ENCODE measurements at places on chromosomes 1 and 21. TPM values are rescaled to one million over a fixed set of nuclear protein-coding genes. Genes with fewer than 3 reads are reported as not detected.
A peak's percentile ranks its signal among the peaks of the same experiment; 100 is the strongest.

The EFNA3 gene
- 9.6 TPM for total RNA-seq

The CELA2A gene
- total RNA-seq, result not detected

The LRRC8B gene
- 14.5 TPM for total RNA-seq

The HYI gene
- total RNA-seq, result 47.8 TPM

The REN gene
- not detected for total RNA-seq

DNA sequence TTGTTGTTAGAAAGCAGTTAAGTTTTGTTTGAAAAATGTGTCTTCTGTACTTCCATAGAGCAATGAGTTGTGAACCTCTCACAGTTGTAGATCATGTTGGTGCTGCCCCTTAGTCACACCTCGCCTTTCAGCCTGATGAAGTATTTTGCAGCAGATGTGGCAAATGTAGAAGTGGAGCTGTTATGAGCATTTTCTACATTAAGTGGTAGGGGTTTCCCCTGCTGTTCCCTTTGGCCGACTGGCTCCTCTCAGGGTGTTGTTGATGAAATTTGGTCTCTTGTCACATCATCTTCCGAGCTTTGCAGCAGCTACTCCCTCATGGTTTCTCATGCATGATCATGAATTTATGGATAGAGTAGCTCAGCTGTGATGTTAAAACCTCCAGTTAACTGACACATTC, 33.6 kb upstream of the DENND1B start:
- DNase-seq, result no peak

DNA sequence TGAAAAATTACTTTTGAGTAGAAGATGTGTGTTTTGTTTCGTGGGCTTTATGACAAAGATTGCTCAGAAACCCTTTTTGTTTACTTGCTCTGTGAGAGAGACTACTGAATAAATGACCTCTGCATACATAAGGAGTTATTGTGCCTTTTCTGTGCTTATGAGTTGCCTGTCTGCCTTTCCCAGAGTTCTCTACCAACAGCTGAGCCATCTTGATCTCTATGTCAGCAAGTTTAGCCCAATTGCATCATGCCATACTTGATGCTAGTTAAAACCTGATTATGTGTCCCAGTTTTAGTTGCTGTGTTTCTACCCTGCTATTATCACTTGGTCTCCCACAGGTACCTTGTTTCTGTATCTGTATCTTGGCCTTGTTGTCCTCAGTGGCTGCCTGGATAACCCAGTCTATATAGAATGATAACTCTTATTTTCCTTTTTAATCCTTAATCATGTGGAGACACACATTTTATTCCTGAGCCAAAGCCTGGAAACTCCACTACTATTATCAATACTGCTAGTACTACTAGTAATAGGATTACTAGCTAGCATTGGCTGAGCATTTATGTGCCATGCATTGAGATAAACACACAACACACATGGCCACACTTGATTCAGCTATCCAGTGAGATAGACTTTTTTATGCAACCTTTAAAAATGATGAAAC, 28.7 kb upstream of the GNG12 start:
- DNase-seq, result no peak

GRCh38 chr1:231419738-231420298, 2.3 kb downstream of the EGLN1 start:
- no peak for DNase-seq

- no peak for DNase-seq
Measured at GRCh38 chr21:44443291-44443890, 11.9 kb upstream of the LRRC3 start.

DNA sequence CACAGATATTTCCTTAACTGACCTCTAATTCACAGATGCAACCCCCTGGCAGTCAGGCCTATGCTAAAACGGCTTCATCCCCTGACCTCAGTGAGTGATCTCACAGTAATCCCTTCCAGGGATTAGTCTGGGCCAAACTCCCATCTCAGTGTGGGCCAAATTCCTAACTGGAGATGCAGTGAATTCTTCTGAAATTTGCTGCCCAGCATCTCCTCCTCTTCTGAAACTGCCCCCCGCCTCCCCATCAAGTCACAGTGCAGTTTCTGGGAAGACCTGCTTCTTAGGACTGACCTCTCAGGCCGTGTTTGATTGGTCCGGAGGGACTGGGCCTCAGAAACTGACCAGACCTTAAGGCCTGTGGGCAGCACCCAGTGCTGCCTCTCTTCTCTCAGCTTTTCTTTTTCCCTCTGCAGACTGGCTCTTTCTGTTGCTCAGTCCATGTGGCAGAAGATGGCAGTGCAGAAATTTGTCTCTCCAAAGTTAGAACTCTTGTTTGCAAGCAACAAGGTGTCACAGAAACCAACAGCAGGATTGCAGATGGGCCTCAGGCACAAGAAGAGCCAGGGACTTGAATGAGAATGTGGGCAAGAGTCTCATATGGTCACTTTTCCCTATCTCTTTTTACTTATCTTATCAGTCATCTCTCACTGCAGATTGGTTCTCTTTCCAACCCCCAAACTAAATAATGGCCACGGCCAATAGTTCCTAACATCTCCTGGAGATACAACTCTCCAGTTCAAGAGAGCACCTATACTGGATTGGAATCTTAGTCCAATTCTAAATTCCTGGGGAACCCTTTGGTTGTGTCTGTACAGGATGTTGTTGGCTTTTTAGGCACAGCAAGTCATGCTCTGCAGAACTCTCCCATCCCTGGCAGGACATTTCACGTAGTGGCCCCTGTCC, 95.5 kb upstream of the RALGPS2 start:
- no peak for DNase-seq

DNA sequence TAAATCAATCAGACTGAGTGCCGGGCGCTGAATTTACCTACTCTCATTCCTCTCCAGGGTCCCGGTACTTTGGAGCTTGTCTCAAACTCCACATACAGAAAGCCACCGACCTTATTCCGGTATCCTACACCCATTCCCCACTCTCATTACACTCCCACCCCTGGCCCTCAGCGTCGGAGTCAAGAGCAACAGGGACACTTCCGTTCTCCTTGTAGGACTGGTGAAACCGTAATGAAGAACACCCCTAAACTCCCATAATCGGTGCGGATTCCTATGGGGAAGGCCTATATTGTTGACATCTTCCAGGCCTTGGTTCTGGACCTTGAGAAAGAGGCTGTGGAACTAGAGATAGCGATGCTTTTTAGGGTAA, 798 bp downstream of the ZBED6 start:
- DNase-seq, result peak; percentile 25

- no peak for DNase-seq
Measured at GRCh38 chr1:26189331-26189730, 1.1 kb upstream of the CATSPER4 start.

GRCh38 chr1:51236531-51237350, 668 bp downstream of the RNF11 start:
- peak; percentile 38 for DNase-seq

- no peak for DNase-seq
Measured at GRCh38 chr1:109083923-109084322, 6.6 kb upstream of the TMEM167B start.

DNA sequence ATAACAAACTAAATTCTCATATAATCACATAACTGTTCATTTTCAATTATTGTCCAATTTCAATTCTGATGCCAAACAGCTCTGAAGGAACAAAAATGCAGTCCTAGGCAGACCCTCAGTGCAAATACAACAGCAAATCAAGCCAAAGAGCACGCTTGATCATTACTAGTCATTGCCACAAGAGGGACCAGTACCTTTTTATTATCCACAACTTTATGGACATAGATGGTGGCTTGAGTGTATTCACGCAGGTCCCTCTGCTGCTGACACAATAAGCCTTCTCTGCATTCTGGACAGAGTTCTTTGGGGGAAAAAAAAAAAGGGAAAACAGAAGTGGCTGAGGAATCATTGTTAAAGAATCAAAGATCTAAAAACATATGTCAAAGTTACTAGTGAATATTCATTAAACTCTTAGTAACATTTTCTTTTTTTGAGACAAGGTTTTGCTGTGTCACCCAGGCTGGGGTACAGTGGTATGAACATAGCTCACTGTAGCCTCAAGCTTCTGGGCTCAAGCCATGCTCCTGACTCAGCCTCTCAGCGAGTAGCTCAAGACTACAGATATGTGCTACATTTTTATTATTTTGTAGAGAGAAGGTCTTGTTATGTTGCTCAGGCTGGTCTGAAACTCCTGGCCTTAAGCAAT, 34.3 kb upstream of the RAP1GAP start:
- DNase-seq, result peak; percentile 7
